Sciatic nerve (tissue), 2 donors: ENCODE measurements at places on chromosomes 3 and 15. TPM values are rescaled to one million over a fixed set of nuclear protein-coding genes. Genes with fewer than 3 reads are reported as not detected.

Gene RNF168
- total RNA-seq = 31.6 TPM

Gene SLC9C1
- 0.94 TPM for total RNA-seq

Gene ROPN1
- total RNA-seq = not detected

Gene FETUB
- total RNA-seq = not detected

Gene ADAMTS9
- total RNA-seq = 185 TPM

DNA sequence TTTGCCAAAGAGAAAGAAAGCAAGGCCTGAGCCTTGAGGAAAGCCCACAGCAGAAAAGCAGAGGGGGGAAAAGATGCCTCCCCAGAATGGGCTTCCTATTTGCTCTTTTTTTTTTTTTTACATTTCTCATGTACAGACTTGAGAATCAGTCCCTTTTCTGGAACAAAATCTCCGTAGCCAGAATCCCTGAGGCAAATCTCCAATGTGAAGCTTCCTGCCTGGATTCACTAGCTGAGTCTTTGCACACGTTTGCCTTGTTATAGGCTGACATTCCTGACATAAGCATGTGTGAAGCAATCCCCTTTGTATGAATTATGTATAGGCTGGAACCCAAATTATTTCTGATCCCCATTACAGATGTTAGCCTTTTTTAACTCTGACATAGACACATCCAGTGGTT, 52.2 kb upstream of the ACTL6A start:
- no peak for DNase-seq

DNA sequence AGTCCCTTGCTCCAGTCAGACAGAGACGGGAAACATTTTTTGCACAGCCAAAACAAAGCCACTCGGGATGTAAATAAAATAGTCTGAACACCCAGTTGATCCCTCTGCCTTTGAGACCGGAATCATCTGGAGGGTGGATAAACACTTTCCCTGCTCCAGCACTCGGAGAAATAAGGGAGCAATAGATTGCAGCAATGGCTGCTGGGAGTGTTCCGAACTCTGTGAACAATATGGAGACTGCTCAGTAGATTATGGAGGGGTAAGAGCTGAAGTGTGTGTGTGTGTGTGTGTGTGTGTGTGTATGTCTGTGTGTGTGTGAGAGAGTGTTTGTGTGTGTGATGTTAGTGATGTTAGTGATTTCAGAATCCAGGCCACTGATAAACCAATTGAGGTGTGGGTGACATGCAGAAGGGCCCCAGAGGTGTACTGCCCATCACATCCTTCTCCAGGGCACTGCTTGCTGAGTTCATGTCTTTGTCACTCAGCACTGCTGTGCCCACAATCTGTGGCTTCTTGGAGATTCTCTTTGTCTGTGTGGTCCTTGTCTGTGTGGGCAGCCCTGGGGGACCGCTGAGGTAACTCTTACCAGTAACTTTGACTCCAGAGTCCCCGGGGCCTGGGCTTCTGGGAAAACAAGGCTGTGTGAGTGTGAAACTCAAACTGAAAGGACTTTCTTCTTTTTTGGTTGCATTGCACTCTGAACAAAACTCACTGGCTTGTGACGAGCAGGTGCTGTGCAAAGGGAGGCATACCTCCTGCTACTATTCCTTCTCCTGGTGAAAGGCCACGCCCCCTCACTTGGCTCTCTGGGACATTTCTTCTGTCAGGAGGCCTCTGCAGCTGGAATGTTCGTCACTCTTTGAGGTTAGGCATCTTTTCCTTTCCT, 23.0 kb downstream of the CRYGS start:
- DNase-seq = no peak
